ENCODE measurements at places on chromosomes 5 and 9.

GRCh38 chr5:96691503-96692303, 29.5 kb downstream of the CAST start:
- H3K4me3 ChIP-seq: no peak overlapping the region
- H3K36me3 ChIP-seq: peaks cover 3% of the 10 kb centered on the region
- H3K27ac ChIP-seq: no peak overlapping the region
- DNase-seq: no peak
- H3K4me1 ChIP-seq: no peaks in the 10 kb centered on the region
- no peaks in the 10 kb centered on the region for H3K27me3 ChIP-seq

GRCh38 chr5:154493274-154493673, 15.2 kb upstream of the HAND1 start:
- no peak for DNase-seq
- no peaks in the 10 kb centered on the region for H3K4me1 ChIP-seq
- H3K27me3 ChIP-seq: peaks cover 7% of the 10 kb centered on the region
- H3K4me3 ChIP-seq: no peak overlapping the region

GRCh38 chr9:1236061-1236460, 185.9 kb downstream of the DMRT2 start:
- no peaks in the 10 kb centered on the region for H3K4me1 ChIP-seq
- H3K4me3 ChIP-seq: no peak overlapping the region
- H3K36me3 ChIP-seq: no peaks in the 10 kb centered on the region

DNA sequence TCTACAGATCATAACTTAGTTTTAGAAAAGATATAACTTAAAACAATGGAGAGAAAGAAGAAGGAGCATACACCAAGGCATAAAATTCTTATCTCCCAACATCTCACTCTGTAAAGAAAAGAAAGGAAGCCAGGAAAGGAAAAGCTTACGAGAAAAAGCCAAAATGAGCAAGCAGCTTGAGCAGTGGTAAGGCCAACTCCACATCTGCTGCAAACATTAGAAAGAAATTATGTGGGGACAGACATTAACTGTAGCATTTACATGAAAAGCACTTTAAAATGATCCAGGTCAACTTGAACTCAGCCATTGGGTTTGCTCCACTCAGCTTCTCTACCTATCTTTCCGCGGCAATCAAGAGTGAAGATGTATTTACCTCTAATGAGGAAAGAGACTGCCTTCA, 176.9 kb downstream of the BNC2 start:
- H3K27ac ChIP-seq: no peak overlapping the region
- H3K36me3 ChIP-seq: no peaks in the 10 kb centered on the region
- H3K4me3 ChIP-seq: no peak overlapping the region

GRCh38 chr9:86389628-86390027, 35.4 kb upstream of the TUT7 start:
- H3K27ac ChIP-seq: no peak overlapping the region
- H3K27me3 ChIP-seq: no peaks in the 10 kb centered on the region
- no peak for DNase-seq
- H3K4me1 ChIP-seq: no peaks in the 10 kb centered on the region

Data from prostate gland (tissue), 2 donors.